ENCODE measurements at places on chromosomes 11 and 22. TPM values are rescaled to one million over a fixed set of nuclear protein-coding genes. Genes with fewer than 3 reads are reported as not detected.

The MYO7A gene
- total RNA-seq = 0.12 TPM

The FLRT1 gene
- total RNA-seq = 0.12 TPM

The IFITM1 gene
- total RNA-seq = 23.9 TPM

The APLNR gene
- not detected for total RNA-seq

The TUB gene
- total RNA-seq = 8.9 TPM

The NTM gene
- 82.5 TPM for total RNA-seq

The MAJIN gene
- total RNA-seq = not detected

The ENTHD1 gene
- not detected for total RNA-seq

The OTOG gene
- not detected for total RNA-seq

The CATSPERZ gene
- not detected for total RNA-seq

The OR5P2 gene
- not detected for total RNA-seq

The KCNJ1 gene
- total RNA-seq = under 0.01 TPM

The TCN2 gene
- 3.4 TPM for total RNA-seq

The TEX54 gene
- not detected for total RNA-seq

The PNPLA5 gene
- total RNA-seq = not detected

The ART1 gene
- not detected for total RNA-seq

The BCR gene
- 47.4 TPM for total RNA-seq

The EPS8L2 gene
- total RNA-seq = 39.4 TPM

The SLC22A9 gene
- not detected for total RNA-seq

The DCDC1 gene
- total RNA-seq = 0.22 TPM

The APOA4 gene
- not detected for total RNA-seq

The ADORA2A gene
- total RNA-seq = 1.00 TPM

The BARX2 gene
- total RNA-seq = not detected

The PDGFD gene
- total RNA-seq = 1.4 TPM
